ENCODE measurements at places on chromosomes 7 and 10.

- no peak for DNase-seq
These were observed 246.2 kb downstream of the MAD1L1 start for GRCh38 chr7:1986366-1987083.

GRCh38 chr10:43420369-43421200 lies 11.6 kb upstream of the HNRNPF start:
- DNase-seq: peak; percentile 75

GRCh38 chr7:150631084-150631826 lies 930 bp downstream of the GIMAP6 start:
- no peak for DNase-seq

DNA sequence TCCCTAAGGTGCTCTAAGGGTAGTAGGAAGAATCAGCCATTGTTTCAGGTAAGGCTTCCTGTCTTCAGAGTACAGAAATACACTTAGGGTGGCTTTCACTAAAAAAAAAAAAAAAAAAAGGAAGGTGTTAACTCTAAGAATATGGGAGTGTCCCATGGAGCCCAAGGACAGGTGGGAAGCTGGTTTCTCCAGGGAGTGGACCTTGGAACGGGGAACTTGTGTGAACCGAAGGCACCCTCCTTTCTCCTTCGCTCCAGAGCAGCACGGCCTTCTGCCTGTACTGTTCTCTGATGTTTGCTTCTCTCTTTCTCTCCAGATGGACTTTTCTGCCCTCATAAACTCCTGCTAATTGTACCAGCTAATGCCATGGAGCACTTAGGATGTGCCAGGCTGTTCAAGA lies 6.2 kb downstream of the OPALIN start:
- no peak for DNase-seq

- no peak for DNase-seq
These were observed 131.0 kb upstream of the C1GALT1 start for GRCh38 chr7:7051206-7051877.

GRCh38 chr10:60952067-60952845 lies 8.3 kb upstream of the RHOBTB1 start:
- DNase-seq: no peak

DNA sequence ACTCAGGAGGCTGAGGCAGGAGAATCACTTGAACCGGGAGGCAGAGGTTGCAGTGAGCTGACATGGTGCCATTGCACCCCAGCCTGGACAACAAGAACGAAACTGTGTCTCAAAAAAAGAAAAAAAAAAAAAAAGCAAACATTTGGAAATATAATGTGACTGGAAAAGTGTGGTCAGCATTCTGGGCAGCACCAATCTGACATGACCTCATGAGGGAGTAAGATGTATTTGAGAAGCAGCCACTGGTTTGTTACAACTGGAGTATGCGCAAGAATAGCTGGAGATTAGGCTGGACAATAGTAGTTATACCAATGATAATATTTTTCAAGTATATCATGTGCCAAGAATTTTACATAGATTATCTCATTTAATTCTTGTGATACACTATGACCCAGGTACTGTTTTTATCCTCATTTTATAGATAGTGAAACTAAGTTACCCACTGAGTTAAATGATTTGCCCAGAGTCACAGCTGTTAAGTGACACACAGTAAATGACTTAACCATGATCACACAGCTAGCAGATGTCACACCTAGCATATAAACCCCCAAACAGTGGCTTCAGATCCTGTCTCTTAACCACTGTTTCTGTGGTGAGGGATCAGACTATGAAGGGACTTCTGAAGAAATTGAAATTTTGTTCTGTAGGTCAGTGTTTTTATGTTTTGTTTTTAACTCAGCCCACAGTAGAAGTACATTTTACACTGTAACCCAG lies 11.1 kb downstream of the MCU start:
- peak; percentile 47 for DNase-seq

- no peak for DNase-seq
These were observed 105.0 kb downstream of the TRIM24 start for GRCh38 chr7:138565071-138565450.

DNA sequence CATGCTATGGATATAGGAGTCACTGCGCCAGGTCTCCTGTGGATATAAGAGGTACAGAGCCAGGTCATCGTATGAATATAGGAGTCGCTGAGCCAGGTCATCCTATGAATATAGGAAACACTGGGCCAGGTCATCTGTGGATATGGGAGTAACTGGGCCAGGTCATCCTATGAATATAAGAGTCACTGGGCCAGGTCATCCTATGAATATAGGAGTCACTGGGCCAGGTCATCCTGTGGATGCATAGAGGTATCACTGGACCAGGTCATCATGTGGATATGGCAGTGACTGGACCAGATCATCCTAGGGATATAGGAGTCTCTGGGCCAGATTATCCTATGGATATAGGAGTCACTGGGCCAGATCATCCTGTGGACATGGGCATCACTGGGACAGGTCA lies 181.7 kb downstream of the DNAH11 start:
- no peak for DNase-seq

GRCh38 chr7:100563809-100564400 lies 9.8 kb downstream of the SAP25 start:
- peak; percentile 47 for DNase-seq

- DNase-seq: no peak
These were observed 411.8 kb upstream of the FOXK1 start for GRCh38 chr7:4270268-4270667.

GRCh38 chr7:35731349-35731748 lies 36.4 kb upstream of the HERPUD2 start:
- DNase-seq: no peak

- no peak for DNase-seq
These were observed 160.8 kb downstream of the XPNPEP1 start for GRCh38 chr10:109762555-109762954.

- DNase-seq: no peak
These were observed 94.9 kb downstream of the CCDC7 start for GRCh38 chr10:32540691-32541470.

DNA sequence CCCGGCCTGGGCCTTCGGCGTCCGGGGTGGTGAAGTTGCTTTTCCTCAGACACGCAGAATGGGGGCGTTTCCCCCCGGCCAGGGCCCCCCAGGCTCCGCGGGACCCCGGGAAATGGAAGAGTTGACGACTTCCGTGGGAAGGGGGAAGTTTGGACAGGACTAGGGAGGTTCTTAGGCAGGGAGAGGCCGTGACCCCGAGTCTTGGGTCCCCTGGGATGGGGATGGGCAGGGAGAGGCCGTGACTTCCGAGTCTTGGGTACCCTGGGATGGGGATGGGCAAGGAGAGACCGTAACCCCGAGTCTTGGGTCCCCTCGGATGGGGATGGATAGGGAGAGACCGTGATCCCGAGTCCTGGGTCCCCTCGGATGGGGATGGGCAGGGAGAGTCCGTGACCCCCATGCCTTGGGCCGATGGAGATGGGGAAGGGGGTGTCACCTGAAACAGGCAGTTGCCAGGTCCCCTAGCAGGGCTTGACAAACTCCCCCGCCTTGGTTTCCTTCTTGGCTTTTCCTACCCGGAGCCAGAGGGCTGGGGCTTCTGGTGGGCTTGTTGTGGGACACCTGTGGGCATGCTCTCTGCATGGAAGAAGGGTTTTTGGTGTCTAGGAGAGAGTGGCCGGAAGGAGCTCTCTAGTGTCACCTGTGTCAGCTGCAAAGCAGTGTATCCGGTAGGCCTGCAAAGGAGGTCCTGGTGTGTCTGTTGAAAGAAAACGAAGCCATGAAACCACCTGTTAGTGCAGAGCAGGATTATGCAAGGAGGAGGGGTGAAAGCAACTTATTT lies 1.1 kb downstream of the TRRAP start:
- DNase-seq: peak; percentile 19

- DNase-seq: no peak
These were observed 36.0 kb downstream of the GNA12 start for GRCh38 chr7:2807845-2808772.

DNA sequence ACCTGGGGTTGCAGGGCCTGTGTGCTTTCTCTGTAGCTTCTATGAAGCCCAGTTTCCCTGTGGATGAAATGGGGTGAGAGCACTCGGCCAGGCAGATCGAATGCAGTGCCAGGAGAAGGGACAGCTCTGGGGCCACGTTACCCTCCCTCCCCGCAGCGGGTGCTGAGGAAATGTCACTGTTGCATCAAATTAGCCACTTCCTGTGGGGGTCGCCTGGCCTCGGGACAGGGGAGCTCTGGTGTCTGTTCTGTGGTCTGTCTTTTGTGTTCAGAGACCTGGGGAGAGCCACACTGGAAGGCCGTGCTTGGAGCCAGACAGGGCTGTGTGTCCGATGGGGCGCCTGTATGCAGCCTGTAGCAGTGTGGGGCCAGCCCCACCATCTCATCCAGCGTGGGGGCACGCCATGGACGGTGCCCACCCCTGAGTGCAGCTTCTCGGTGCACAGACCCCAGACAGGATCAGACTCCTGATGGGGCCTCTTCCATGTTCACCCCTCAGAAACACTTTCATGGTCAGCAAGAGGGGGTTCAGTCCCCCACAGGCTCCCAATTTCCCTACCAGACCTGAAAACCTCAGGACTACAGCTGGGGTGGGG lies 13.6 kb downstream of the TTYH3 start:
- peak; percentile 42 for DNase-seq

DNA sequence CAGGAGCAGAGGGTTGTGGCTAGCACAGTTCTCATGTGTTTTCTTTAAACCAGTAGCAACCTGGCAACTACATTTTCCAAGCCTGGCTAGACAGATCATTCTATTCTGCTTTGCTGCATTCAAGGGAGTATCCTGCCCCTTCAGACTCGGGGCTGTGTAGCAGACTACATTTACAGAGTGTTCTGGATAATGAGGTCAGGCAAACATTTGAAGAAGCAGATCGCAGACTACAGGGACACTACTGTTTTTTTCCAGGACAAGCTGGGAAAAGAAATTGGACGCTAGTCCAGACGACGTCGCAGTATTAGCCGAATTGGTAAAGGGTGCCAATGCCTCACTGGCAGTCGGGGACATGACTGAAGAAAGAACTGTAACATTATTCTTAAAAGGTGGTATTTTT lies 61.0 kb upstream of the PAPSS2 start:
- DNase-seq: no peak

DNA sequence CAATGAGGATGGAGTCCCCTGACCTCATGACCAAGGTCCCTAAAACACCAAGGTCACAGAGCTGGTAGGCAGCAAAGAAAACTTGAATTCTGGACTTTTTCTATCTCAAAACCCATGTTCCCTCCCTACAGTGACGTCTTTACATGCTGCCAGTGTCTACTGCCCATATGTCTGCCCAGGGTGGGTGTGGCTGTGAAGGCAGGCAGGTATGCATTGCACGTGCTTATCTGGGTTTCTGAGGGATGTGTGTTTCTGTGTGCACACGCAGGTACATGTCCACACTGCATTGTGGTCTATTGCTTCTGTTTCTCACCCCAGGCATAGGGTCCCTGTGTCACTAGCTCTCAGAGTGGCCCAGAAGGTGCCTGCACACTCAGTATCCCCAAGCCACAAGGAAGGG lies 13.5 kb downstream of the ATP6V1F start:
- no peak for DNase-seq

DNA sequence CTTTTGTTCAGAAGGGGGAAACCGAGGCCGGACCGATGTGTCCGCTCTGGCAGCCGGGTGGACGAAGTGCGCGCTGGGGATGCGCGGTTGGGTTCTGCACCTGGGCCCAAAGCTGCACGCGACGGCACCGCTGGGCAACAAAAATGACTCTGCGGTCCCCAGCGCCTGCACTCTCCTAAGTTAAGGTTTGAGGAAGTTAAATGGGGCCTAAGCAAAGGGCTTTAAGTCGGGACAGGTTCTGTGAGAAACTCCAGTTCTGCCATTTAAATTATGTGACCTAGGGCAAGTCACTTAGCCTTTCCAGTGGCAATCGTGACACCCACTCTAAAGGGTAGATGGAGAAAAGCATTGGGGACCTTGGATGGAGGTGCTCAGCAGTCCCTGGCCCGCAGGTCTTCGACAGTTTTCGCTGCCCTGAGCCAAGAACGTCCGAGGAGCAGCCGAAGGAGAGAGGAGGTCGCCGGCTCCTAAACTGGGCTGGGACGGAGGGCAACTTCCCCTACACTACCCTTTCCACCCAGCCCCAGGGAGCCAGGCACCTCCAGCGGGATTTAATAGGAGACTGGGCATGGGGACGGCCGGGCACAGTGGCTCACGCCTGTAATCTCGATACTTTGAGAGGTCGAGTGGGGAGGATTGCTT lies 534 bp upstream of the ACBD5 start:
- peak; percentile 7 for DNase-seq

GRCh38 chr7:2138146-2138765 lies 94.5 kb downstream of the MAD1L1 start:
- no peak for DNase-seq

GRCh38 chr10:31975157-31975765 lies 46.6 kb upstream of the ARHGAP12 start:
- DNase-seq: no peak

- DNase-seq: peak; percentile 22
These were observed 3.6 kb downstream of the FOXI2 start for GRCh38 chr10:127740596-127740995.

DNA sequence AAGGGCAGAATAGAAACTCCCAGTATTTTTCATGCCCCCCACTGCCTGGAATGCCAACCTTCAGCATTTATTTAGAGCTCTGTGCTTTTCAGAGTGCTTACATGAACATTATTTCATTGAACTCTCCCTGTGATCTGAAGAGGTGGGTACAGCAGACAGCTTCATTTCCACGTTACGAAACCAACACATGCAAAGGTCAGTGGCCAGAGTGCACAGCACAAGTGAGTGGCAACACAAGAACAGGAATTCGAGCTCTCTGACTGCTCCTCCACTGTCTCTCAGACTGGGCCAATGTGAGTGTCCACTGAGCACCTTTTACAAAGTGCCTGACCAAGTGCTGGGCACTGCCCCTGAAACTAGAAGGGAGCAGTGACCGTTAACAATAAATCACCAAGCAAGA lies 162.9 kb downstream of the GLI3 start:
- no peak for DNase-seq

DNA sequence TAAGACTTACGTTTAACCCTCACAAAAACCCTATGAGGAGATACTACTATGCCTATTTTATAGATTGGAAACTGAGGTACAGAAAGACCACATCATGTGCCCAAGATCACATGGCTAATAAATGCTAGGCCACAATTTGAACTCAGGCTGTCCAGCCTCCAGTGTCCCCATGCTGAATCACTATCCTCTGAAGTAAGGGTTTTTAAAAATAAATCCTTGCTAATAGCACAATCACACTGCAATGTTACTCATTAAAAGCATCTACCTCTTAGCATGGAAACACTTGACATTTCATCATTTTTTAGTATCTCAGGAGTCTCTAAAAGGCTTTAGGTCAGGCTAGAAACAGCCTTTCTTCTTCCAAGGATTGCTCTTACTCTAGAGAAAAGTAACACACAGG lies 50.0 kb upstream of the PPP1R3C start:
- no peak for DNase-seq

All from M059J (cell line).